ENCODE measurements at places on chromosomes 1 and 21.

- no peak for DNase-seq
Measured at GRCh38 chr1:67576474-67576873, 108.5 kb upstream of the GADD45A start.

DNA sequence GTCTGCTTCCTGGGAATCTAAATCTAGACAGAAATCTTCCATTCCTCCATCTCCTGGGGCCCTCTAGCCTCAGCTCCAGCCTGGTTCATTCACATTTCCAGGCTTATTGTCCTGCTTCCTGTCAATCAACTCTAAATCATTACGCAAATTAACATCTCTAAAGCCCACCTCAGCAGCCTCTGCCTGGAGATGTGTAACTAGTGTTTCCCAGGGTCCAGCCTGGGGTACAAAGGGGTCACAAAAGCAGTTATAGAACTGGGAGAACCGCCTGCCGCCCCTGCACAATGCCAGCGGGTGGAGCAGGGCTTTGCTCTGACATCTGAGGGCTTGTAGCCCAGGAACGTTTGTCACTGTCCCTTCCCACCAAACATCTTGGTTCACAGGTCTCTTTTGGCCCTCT lies 373.5 kb downstream of the RRAGC start:
- no peak for DNase-seq

GRCh38 chr1:35279555-35279904 lies 11.0 kb downstream of the ZMYM4 start:
- DNase-seq = no peak

- peak; percentile 64 for DNase-seq
Measured at GRCh38 chr1:81703391-81703755, 97.4 kb upstream of the ADGRL2 start.

- DNase-seq = no peak
Measured at GRCh38 chr1:4495809-4496208, 158.6 kb upstream of the AJAP1 start.

- DNase-seq = no peak
Measured at GRCh38 chr1:240093120-240093961, 1.7 kb downstream of the FMN2 start.

- no peak for DNase-seq
Measured at GRCh38 chr1:236284291-236284721, 2.5 kb upstream of the ERO1B start.

DNA sequence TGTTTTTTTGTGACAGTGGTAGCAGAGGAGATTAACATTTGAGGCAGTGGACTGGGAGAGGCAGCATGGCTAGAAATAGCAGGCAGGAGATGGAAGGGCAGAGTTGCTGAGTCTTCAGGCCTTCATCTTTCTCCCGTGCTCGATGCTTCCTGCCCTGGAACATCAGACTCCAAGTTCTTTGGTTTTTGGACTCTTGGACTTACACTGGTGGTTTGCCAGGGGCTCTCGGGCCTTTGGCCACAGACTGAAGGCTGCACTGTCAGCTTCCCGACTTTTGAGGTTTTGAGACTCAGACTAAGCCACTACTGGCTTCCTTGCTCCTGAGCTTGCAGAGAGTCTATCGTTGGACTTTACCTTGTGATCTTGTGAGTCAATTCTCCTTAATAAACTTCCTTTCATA lies 24.2 kb upstream of the LEFTY2 start:
- DNase-seq = no peak

GRCh38 chr1:234915924-234916675 lies 212.5 kb downstream of the TOMM20 start:
- no peak for DNase-seq

GRCh38 chr1:11098931-11099309 lies 749 bp downstream of the EXOSC10 start:
- DNase-seq = no peak

- DNase-seq = no peak
Measured at GRCh38 chr1:228818928-228819630, 83.8 kb downstream of the RHOU start.

GRCh38 chr21:34838956-34839820 lies 170.4 kb downstream of the CLIC6 start:
- no peak for DNase-seq

- DNase-seq = no peak
Measured at GRCh38 chr1:9654834-9655723, 3.5 kb downstream of the PIK3CD start.

- DNase-seq = peak; percentile 82
Measured at GRCh38 chr1:62689524-62689923, 1.3 kb upstream of the DOCK7 start.
